Left forelimb (tissue), 1 donor: ENCODE measurements at places on chromosomes 3 and 15.

DNA sequence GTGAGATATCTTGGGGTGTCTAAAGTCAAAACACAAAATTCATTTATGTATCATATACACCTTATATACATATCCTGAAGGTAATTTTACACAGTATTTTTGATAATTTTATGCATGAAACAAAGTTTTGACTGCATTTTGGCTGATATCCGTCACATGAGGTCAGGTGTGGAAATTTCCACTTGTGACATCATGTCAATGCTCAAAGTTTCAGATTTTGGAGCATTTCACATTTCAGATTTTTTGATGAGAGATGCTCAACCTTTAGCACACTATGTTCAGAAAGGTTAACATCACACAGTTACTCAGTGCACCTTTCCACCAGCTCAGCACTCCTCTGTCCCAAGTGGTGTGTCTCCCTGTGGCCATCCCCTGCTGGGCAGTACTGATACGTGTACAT lies 37.7 kb upstream of the CPB1 start:
- DNase-seq: no peak

GRCh38 chr3:194034346-194035336 lies 101.3 kb upstream of the HES1 start:
- no peak for DNase-seq

- DNase-seq: no peak
Measured at GRCh38 chr3:72492240-72492639, 356.0 kb downstream of the SHQ1 start.

DNA sequence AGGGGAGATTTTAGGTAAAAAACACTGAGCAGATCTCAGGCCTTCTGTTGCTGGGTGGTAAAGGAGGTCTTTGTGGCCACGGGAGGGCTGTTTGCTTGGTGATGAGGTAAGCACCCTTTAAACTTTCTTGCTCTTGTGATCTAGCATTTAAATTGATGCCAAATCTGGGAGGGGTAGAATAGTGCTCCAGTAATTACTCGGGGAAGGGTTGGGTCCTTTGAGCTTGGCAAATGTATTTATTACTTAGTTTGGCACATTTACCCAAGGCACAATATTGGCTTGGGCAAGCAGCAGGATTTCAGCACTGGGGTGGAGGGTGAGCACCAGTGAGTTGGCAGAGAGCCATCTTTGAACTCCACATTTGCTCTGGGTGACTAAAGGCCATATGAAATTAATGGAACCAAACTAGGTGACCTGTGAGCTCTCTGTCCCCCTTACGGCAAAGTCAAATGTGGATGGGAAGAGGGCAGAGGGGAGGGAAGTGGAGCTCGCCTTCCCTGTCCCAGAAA lies 185.9 kb upstream of the ONECUT1 start:
- DNase-seq: no peak

DNA sequence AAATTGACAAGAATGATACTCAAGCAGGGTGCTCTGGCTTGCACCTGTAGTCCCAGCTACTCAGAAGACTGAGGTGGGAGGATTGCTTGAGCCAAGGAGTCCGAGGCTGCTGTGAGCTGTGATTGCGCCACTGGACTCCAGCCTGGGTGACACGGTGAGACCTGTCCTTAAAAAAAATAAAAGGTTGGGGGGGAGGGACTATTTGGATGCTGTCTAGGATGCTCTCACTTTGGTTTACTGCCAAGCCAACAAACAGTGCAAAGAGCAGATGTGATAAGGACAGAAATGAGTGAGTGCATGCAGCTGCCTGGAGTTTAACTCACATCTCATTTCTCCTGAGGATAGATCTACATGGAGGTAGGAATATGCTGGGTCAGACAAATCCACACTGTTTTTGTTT lies 130.0 kb downstream of the FRMD4B start:
- DNase-seq: no peak

- no peak for DNase-seq
Measured at GRCh38 chr3:183313764-183314163, 60.7 kb downstream of the B3GNT5 start.

DNA sequence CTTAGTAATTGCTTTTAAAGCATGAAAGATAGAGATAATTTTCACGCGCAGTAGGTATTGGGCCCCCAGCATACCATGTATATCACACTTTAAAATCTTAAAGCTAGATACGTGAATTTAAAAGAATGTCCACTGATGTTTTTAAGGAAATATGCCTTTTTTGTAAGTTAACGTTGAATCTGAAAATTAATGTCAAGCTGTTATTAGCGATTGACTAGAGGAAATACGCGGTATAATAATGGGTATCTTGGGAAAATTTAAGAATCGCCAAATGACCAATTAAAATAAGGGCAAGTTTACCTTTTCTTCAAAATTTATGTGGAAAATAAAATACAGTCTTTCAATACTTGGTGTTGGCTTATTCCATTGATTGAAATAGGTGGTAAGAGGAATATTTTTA lies 13.3 kb upstream of the CHD2 start:
- DNase-seq: no peak

DNA sequence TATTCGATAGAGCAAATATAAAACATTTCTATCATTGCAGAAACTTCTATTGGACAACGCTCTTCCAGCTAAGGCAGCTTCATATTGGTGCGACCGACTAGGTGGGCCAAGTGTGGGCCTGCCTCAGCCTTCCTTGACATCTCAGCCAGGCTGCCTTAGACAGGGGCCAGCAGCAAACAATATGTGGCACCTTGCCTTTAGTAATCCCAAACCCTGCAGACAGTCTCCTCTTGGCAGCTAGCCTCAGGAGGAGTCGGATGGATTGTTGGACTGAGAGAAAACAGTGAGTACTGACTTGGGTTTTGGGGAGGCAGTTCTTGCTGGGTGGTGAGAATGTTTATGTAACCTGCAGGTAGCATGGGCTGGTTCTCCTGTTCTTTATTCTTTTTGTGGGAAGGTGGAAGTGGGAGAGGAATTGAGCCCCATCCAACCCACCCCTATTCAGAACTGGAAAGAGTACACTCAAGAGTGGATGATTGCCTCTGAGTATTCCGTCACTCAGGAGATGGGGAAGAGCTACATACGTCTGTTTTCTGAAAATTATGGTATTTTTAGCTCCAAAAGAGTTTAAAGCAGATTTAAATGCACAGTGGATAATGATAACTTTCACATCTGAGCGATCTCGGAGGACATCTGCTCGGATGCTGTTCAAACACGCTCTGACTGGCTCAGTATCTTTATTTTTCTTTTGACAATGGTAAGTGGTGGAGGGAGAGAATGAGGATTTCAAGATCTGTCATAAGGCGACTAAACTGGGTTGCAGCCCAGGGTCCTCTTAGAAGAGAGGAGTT lies 47.2 kb downstream of the GPD1L start:
- DNase-seq: no peak

DNA sequence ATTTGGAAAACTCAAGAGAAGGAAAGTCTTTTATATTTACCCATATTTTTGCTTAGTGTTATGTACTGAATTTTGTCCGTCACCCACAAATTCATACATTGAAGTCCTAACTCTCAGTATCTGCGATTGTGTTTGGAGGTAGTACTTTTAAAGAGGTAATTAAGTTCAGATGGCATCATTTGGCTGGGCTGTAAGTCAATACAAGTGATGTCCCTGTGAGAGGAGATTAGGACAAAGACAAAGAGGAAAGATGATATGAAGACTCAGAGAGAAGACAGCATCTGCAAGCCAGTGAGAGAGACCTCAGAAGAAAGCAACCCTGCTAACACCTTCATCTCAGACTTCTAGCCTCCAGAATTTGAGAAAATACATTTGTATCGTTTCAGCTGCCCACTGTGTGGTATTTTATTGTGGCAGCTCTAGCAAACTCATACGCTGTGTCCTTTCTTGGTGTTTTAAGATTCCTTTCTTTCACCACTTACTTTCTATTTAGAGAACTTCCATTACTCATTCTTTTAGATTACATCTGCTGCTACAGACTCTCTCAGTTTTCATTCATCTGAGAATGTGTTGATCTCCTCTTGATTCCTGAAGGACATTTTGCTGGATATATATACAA lies 17.0 kb downstream of the LRCH3 start:
- DNase-seq: no peak

DNA sequence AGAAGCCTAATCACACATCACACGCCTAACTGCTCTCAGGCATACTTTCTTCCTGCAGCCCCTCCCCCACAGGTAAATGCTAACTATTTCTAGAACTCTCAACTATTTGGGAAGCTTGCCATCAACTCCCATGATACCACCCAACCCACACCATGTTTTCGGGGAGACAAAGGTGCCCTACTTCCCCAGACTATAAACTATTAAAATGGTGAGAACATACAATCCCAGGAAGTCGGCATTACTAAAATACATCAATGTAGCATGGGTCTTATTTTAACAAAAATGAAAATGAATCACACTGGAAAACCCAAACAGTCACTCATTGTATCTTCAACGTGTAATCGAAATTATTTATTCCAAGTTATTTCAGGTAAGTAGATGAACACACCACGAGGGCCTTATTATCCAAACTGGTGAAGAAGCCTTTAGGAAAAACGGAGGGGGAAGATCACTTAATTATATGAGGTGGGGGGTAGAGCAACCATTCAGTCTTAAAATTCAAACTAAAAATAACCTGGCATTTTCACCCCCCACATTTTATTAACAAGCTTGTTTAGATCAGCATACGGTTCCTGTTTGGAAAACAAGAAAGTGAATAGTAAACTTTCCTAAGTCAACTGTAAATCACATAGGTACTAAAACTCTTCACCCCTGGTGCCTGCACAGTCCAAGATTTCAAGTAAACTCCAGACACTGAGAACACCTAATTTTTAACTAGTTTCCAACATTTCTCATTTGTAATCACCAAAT lies 1.9 kb downstream of the TBL1XR1 start:
- DNase-seq: no peak

- DNase-seq: no peak
Measured at GRCh38 chr3:179760944-179761343, 108.1 kb downstream of the USP13 start.

DNA sequence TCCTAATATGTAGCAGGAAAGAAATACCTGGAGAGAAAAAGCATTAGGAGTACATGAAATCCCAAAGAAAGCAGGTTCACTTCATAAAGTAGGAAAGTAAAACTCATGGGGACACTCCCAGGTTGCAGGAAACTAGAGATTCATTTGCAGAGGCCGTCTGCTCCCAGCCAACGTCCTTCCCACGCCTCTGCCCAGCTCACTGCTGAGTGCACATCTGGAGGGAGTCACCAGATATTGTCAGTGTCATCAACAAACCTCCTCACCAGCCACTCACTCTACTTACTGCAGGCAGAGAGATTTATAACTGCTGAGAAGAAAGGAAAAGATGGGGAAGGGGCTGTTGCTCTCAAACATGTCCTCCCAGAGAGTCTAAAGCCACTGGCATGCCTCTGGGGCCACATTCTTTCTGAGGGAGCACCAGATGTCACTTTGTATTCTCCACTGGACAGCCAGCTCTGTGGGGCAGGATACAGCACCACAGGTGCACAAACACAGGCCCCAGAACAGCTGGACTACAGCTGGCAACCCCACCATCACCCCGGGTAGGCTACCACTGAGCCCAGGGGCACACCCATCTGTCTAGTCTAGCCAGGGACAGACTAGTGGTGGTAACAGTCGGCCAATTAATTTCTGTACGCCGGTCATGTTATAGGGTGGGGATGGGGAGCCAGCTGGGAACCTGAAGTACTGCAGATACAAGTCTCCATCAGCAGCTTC lies 64.5 kb downstream of the NPTN start:
- no peak for DNase-seq

GRCh38 chr3:23994244-23994569 lies 49.1 kb downstream of the NR1D2 start:
- DNase-seq: no peak

- no peak for DNase-seq
Measured at GRCh38 chr15:81419332-81419943, 45.4 kb upstream of the TMC3 start.

GRCh38 chr3:180680097-180680430 lies 775 bp upstream of the CCDC39 start:
- no peak for DNase-seq

- no peak for DNase-seq
Measured at GRCh38 chr3:66479532-66479947, 21.3 kb downstream of the LRIG1 start.

DNA sequence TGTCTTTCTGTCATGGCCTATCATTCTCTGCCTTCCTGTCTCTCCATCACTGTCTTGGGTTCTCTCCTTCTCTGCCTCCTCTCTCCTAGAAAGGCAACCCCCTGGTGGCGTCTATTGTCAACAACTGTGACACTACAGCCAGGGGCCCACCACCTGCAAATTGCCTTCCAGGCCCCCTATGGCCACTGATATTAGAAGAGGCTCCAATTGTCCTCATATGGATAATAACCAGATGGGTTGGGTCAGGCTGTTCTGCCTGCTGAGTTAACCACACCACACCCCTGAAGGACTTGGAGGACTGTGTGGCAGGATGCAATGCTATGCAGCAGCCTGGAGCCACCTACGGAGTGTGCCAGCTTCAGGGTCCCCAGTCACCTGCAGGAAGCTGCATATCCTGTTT lies 665.0 kb downstream of the NTRK3 start:
- DNase-seq: no peak

GRCh38 chr15:25401501-25401900 lies 37.3 kb downstream of the UBE3A start:
- DNase-seq: no peak

DNA sequence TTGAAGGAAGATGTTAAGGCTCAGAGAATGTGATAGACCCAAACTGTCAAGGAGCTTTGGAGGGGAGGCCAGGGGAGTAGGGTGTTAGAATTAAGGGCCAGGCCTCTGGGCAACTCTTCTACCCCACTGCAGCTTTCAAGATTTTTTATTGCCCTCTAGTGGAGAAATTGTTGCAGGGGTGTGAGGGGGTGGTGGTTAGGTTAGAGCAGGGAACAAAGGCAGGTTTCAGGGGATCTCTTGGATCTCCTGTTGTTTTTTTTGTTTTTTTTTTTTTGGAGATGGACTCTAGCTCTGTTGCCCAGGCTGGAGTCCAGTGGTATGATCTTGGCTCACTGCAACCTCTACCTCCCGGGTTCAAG lies 1.4 kb upstream of the SEC13 start:
- DNase-seq: no peak

- DNase-seq: no peak
Measured at GRCh38 chr3:9129365-9129764, 120.1 kb downstream of the SRGAP3 start.

DNA sequence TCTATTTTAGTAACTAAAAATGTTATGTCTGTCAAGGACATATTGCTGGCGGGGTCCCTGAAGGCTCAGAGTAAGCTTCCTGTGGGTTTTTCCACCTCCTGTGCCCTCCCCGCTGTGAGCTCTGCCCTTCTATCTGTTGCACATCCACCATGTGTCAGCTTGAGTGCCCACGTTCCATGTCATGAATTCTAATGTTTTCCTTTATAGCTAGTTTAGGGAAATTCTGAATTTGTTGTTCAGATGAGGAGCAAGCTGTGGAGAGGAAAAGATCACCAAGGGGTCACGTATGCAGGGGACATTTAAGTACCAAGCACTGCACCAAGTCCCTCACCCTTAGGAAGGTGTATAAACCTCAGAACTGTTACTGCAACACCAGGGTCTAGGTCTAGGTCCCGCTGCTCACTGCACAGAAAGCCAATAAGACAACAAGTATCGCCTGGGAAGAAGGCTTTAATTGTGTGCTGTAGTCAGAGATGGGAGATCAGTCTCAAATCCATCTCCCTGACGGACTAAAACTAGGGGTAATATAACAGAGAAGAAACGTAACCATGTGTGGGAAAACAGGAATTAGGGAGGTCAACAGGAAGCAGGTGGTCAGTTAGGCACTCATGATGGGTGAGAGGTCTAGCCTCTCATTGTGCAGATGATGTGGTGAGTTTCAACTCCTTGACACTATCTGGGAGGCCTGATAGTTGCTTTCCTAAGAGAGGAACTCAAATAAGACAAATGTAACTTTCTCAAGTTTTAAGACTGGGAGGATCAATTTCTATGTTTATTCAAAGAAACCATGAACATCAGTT lies 9.7 kb downstream of the GP9 start:
- DNase-seq: no peak

- no peak for DNase-seq
Measured at GRCh38 chr3:9224490-9224889, 25.0 kb downstream of the SRGAP3 start.
